ENCODE measurements at places on chromosomes 1 and 21. TPM values are rescaled to one million over a fixed set of nuclear protein-coding genes. Genes with fewer than 3 reads are reported as not detected.

Gene CLIC6
- not detected for total RNA-seq

Gene SH2D2A
- 0.97 TPM for total RNA-seq

Gene MAD2L2
- 52.9 TPM for total RNA-seq

Gene SAMSN1
- total RNA-seq = 9.4 TPM

Gene SLC30A7
- total RNA-seq = 58.2 TPM

All from epithelial cell of umbilical artery (primary cell).